ENCODE measurements at places on chromosomes 1 and 21. TPM values are rescaled to one million over a fixed set of nuclear protein-coding genes. Genes with fewer than 3 reads are reported as not detected.

DNA sequence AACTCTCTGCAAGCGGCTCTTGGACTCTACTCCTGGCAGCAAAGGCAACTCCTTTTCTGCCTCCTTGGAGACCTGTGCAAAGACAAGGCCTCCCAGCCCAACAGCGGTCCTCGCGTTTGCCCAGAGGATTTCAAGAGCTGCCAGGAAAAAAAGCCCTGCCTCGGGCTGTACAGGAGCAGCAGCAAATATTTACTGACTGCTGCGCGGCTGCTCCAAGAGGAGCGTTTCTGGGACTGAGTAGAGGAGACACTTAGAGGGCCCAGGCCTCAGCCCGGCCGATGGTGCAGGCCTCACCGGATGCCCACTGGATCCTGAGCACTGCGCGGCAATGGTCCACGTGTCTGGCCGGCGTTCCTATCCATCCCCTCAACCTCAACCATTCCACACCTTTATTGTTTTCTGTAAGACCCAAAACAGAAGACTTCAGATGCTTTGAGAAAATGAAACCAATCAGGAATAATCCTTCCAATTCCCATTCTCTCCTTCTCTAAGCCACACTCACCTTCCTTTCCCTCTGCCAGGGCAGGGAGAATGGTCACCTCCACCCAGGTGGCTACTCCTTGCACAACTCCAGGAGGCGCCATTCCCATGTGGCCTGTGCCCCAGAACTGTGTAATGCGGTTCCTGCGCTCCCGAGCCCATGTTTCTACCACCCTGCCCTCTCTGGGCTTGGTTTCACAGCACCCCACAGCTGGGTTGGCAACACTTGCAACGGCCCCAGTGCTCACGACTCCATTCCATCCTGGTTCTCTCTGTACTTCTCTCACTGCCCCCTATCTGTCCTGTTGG is 215.8 kb downstream of the TRABD2B start:
- no peak for DNase-seq

DNA sequence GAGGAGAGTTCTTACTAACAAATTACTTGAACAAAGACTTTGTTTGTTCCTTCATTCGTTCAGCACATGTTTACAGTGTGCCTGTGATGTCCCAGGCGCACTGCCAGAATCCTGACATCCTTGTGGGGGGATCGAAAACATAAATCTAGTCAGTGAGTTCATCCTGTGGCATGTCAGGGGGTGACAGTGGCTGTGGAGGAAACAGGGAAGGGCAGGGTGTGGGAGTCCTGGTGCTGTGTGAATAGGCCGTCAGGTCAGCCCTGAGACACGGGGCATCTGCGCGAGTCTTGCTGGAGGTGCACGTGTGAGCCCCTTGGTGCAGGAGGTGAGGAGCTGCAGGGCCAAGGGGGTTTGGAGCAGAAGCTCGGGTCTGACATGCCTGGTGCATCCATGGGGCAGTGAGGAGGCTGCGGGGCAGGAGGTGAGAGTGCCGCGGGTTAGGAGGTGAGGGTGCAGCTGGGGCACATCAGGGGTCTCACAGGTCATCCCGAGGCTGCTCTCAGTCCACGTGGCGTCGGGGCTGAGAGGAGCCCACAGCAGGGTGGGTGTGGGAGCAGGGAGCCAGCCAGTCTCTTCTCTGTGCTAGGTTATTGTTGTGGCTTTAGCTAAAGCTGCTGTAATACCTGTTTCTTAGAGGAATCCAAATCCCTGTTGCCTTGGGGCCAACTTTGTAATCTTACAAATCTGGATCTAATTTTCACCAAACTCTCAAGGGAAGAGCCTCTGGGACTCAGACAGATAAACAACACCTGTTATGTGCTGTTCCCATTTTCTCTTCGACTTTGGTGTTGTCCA is 93.4 kb downstream of the PCBP3 start:
- DNase-seq, result no peak

DNA sequence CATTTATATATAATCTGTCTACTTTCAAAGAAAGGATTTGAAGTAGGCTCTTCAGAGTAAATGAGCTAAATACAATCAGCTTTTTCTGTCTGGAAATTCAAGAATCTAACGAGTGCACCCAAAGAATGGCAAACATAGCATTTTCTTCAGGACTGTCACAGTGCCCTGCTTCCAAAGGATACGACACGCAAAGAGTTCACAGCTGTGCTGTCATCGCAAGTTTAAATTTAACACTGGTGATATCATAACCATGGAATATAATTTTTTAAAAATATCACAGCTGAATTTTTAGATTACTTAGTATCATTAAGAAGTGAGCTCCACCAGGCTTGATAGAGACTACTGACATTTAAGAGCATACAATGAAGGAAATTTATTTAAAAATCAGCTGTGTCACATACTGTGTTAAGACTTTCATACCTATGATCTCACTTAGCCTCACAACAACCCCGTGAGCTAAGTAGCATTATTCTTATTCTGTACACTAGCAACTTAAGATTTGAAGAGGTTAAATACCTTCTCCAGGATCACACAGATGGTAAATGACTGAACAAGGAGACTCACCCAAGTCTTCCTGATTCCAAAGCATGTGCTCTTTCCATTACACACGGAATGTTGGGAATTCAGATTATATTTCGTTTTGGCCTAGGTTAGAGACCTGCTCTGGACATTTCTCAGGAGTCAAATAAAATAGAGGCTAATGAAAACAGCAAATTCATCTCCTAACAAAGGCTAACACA is 46.2 kb upstream of the PRRX1 start:
- no peak for DNase-seq

- DNase-seq, result no peak
Measured at GRCh38 chr1:215710036-215710898, 143.2 kb downstream of the KCTD3 start.

DNA sequence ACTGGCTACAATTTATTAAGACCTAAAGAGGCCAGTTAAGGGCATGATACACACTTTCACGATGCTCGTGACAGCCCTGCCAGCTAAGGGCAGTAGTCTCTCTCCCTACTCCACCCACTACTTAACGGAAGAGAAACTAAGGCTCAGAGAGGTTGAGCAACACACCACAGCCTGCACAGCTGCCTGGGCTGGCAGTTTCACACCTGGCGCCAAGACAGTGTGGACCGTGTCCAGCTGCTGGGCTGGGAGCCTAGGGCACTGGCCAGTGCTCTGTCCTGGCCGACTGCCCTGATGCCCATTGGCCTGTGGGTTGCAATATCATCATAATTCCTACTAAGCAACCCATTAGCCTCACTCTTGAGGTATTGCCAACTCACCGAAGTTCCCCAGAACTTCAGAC is 27.6 kb downstream of the TENT5C start:
- no peak for DNase-seq

DNA sequence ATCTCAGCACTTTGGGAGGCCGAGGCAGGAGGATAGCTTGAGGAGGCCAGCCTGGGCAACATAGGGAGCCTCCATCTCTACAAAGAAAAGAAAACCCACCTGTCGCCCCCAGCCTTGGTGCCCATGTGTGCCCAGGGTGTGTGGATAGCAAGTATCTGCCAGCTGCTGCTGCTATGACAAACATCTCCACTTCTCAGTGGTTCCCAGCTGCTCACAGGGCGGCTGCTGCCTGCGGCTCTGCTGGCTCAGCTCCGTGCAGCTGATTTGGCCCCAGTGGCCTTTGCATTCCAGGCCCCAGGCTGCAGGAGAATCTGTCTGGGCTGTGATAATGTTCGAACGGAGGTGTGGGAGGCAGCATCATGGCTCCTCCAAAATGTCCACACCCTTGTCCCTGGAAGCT is 10.6 kb upstream of the TTC34 start:
- DNase-seq, result no peak

GRCh38 chr1:227951624-227952373 is 4.1 kb upstream of the WNT9A start:
- no peak for DNase-seq

- DNase-seq, result no peak
Measured at GRCh38 chr1:90023691-90024090, 28.8 kb downstream of the ZNF326 start.

DNA sequence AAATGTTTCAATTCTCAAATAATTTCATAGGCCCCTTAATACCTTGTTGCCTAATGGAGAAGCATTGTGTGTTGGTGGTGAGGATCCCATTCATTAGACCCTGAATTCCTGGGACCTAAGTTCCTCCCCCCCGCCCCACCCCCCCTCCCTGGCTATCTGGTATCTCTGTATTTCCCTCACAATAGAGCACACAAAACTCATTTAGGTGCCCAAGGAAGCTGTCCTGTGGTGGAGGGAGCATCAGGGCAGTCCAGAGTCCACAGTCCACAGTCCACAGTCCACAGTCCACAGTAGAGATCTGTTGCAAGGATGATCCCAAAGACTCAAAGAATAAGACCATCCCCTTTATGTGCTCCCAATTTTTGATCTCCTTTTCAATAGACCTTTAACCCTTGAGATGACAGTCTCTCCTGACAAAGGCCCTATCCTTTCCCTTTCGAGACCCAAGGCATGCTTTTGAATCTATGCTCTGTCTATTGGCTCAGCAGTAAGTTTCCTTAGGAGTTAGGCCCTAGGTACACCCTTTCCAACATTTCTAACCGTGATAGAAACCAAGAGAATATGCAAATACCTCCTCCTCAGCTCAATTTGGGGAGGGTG is 123.9 kb downstream of the ZBTB18 start:
- DNase-seq, result no peak

The ESRRG gene
- 17.9 TPM for polyA plus RNA-seq

The CLDN17 gene
- not detected for polyA plus RNA-seq

The FAM110D gene
- polyA plus RNA-seq, result 0.76 TPM

The ERICH3 gene
- polyA plus RNA-seq, result not detected

The C1QC gene
- 23.9 TPM for polyA plus RNA-seq

The AMIGO1 gene
- 12.9 TPM for polyA plus RNA-seq
